ENCODE measurements at places on chromosomes 7 and 10.

- DNase-seq, result no peak
Measured at GRCh38 chr10:106493226-106493625, 671.3 kb downstream of the SORCS1 start.

DNA sequence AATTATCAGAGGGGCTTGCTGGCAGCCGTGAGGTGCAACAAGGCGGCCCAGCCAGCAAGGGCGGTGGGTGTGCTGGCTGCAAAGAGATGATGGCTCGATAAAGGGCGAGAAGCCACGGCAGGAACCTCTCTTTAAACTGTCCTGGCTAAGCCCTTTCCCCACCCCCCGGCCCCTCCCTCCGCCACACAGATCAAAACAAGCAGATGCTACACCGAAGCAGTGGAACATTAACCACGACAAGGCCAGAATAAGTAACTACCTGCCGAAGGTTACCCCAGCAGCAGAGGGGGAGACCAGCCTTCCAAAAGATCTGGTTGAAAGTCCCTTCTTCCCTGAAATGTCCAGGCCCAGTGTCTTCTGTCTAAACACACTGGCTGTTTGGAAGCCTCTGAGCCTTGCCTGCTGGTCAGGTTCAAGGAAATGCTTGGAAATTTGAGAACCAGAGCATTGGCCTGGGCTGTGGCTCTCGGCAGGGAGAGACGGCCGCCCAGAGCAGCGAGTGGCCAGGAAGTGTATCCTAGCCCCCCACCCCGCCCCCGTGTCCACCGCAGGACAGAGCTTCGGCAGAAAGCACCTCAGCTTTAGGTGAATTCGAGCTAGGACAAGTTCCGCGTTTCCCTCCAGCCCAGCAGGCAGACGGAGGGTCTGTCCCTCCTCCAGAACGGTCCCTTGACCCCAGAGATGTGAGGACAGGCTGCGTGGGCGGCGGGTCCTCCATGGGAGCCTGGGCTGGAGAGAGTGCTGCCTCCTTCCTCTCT is 2.1 kb downstream of the FAM20C start:
- no peak for DNase-seq

DNA sequence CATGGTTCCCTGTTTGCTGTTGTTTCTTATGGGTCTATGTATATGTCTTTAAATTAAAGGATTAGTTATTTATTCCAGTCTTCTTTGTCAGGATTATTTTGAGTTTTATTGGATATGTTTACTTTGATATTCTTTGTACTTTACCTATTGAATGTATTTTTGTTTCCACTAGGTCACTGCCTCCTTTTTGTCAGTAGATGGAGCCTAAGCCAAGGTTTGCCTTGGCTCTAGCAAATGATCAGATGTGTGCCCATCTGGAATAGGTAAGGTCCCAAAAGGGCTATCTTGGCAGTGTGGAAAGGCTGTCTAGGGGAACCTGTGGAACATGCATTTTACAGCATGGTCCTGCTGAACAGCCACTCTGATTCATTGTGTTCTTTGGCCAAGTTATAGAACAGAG is 337.3 kb upstream of the GHITM start:
- DNase-seq, result no peak

DNA sequence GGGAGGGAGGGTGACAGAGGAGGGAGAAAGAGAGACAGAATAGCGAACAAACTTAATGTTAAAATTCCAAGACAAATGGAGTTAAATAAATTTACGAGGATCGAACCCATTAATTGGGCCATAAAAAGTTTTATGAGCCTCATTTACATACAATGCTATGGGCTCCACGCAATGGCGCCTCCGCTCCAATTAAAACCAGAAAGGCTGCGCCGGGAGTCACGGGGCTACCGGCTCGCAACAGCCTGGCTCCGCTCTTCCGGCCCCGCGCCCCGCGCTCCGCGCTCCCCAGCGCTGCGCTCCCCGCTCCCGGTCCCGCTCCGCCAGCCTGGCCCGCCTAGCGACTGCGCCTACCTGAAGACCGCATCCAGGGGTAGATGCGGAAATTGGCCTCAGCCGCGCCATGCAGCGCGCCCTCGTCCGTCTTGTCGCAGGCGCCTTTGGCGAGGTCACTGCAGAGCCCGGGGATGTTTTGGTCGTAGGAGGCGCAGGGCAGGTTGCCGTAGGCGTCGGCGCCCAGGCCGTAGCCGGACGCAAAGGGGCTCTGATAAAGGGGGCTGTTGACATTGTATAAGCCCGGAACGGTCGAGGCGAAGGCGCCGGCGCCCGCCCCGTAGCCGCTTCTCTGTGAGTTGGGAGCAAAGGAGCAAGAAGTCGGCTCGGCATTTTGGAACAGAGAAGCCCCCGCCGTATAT is 513 bp downstream of the HOXA7 start:
- no peak for DNase-seq

DNA sequence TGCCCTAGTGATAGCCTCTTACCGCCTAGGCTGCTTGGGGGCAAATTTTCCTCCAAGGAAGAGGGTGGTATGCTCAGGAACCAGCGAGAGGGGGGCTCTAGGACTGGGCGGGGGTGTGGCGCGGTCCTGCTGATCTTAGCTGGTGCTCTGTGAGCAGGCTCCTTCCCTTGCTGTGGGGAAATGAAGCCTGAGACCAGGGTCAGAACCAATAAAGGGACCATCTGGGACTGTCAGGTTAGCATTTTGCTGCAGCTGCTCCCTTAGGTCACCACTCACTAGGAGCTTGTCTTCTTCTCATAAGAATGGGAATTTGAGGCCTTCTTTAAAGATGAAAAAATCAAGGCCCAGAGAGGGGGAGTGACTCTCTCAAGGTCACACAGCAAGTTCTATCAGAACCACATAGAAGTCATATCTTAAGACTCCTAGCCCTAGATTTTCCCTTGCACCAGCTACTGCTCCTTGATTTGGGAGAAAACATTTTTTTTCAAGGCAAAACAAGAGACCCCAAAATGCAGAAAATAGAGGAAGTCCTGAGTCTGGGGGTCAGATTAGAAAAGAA is 2.0 kb upstream of the NEUROG3 start:
- DNase-seq, result no peak

GRCh38 chr10:3471472-3471871 is 298.9 kb upstream of the PITRM1 start:
- DNase-seq, result no peak

DNA sequence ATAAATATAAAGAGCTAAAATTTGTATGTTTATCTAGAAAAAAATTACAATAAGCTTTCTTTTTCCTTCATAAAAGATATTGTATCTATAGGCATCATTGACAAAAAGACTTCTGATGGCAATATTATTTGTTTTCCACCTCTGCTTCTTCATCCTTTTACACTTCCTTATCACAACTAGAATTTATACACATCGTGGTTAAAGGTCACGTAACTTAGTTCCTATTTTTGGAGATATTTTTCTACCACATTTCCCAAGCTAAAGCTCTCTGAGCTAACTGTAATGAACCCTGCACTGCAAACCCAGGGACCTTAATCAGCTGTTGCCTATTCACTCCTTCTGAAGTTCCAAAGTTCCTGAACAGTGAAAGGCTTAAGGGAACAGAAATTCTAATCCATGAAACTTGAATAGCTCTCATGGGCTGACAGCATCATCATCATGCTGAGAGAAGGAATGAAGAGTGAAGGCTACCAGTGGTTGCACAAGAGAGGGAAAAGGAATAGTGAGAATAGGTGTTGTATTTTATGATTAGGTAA is 106.1 kb upstream of the SLC13A1 start:
- DNase-seq, result no peak

DNA sequence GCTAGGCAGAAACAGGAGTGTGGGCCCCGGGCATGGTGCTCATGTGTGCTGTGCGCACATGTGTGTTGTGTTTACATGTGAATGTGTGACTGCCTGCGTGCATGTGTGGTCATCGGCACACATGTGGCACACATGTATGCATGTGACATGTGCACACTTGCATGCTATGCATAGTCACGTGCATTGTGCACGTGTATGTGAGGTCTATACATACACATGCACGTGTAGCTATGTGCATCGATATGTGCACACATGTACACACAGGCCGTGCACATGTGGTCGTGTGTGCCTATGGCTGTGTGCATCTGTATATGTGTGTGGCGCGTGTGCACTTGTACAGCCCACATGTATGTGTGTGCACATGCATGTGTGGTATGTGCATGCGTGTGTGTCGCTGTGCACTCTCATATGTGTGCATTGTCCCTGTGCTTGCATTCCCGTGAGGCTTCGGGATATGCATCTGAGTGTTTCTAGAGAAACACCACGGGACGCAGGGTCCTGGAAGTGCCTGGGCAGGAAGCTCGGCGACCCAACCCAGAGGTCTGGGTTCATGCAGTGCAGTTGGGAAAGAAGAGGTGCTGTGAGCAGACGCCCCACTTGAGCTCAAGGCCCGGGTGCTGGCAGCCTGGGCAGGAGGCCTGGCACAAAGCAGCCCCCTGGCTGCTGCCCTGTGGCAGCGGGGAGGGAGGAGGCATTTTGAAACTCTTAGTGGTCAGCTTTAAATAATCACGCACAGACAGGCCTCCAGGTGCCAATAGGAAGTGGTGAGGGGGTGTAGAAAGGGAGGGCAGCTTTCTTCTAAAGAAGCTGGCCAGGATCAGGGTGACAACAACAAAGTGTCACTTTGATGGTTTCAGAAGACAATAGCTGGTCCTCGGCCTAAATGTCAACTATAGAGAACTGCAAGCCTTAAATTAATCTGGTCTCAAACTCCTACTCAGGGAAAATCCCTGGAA is 410.0 kb upstream of the MGMT start:
- DNase-seq, result no peak

DNA sequence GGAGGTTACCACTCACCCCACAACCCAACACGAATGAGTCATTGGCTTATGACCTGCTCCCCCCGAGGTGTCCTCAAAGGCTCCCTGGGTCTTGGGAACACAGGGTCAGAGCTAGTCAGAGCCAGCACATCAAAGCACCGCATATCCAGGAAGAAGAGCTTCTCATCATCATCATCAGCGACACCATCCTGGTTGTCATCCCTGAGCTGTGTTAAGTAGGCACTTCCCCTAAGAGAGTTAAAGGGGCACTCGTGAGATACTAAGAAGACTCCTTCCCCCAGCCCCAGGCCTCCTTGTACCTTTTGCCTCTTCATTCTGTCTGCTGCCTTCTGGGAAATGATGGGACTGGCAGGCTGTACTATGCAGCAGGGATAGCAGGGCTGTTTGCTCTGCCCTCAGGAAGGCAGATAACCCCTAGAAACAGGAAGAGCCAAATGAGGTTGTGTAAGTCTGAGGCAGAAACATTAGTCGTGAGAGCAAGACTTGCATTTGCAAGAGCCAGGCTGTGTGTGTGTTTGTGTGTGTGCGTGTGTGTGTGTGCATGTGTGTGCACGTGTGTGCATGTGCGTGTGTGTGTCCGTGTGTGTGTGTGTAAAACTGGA is 11.1 kb upstream of the CPA1 start:
- no peak for DNase-seq

DNA sequence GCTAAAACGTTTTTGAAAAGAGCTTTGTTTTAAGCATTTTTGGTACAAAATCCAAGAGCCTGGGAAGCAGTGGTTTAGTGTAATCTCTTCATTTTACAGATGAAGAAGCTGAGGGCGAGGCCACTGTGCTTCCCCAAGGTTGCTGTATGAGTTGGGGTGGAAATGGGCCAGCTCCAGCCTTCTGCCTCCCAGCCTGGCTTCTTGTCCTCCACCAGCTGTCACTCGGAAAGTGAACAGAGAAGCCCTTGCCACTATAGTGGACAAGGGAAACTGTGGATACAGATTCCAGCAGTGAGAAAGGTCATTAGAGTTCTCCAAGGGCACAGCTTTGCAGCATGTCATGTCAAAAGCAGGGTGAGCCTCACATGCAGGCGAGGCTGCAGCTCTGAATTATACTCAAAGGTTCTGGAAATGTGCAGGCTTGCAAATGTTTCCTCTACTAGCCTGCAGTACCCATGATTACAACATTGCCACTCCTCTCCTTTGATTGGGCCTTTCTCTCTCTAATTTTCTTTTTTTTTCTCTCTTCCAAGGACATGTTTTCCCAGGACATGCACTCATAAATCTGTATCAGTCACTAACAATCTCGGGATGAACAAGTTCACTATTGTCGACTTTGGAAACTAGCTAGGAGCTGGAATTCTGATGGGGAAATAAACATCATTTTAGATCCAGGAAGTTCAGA is 33.0 kb downstream of the BAMBI start:
- DNase-seq, result no peak

- no peak for DNase-seq
Measured at GRCh38 chr10:4189281-4189680, 404.3 kb upstream of the KLF6 start.

DNA sequence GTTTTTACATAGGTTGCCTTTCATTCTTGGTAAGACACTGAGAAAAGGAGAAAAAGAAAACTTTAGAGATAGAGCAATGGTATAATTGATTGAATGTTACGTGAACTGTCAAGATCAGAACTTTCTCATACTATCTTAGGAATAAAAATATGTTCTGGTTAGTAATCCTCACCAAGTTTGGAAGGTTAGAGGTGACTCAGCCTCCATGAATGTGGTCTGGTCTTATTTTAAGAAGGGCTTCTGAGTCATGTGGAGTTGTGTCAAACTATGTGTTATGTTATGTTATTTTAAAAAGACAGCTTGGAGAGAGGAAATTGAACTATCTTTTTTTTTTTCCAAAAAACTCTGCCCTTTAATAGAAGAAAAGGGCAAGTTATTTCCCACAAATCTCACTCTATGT is 458.6 kb upstream of the KLF6 start:
- no peak for DNase-seq

DNA sequence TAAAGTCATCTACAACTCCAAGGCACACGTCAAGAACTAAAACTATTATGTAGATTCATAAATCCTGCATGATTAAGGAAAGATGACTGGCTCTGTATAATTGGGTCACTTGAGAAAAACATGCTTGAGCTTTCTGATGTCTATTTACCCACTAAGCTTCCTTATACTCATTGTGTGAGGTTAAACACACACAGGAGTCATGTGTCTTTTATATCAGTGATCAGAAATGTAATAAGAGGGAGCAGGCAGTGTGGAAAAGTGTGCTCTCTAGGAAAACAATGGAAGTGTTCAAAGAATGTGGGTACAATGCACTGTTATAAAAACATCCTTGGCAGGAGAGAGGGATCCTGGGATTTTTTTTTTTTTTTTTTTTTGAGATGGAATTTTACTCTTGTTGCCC is 108.6 kb upstream of the ARID5B start:
- DNase-seq, result no peak

DNA sequence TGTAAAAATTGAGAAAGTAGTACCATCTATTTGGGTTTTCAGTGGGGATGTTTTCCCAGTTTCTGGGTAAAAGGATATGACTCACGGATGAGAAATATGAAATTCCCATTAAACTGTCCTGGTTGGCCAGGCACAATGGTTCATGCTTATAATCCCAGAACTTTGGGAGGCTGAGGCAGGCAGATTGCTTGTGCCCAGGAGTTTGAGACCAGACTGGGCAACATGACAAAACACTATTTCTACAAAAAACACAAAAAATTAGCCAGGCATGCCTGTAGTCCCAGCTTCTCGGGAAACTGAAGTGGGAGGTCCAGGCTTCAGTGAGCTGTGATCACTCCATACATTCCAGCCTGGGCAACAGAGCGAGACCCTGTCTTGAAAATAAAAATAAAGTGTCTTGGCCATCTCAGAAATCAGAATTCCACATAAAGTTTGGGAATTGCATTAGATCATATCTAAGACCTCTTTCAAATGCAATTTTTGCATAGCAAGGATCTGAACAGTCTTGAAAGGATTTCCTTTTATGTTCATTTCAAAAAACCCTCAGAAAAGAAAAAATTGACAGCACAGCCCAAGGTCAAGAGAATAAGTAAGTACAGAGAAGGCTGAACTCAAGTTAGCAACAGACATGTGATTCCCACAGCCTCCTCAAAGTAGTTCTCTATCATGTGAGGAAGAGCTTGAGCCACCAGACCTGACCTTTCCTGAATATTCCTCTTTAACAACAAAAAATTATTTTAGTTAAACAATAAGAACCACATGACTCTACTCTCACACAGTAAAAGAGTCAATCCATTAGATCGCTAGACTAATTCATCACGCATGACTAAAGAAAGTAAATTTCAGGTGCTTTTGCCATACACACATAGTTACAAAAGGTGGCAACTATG is 141.5 kb upstream of the CAV2 start:
- DNase-seq, result no peak
